Caki2 (cell line): ENCODE measurements at places on chromosomes 6 and 20. TPM values are rescaled to one million over a fixed set of nuclear protein-coding genes. Genes with fewer than 3 reads are reported as not detected.

The CPNE5 gene
- not detected in 2 replicates for total RNA-seq

The COL21A1 gene
- total RNA-seq = not detected in 2 replicates

The RBPJL gene
- not detected in 2 replicates for total RNA-seq

The TRIM31 gene
- 0.71 and 3.0 TPM in 2 replicates for total RNA-seq

The TMEM200A gene
- total RNA-seq = not detected in 2 replicates

The PRPH2 gene
- total RNA-seq = not detected in 2 replicates

The LCA5 gene
- total RNA-seq = 2.3 and 4.4 TPM in 2 replicates

The TAAR1 gene
- total RNA-seq = not detected in 2 replicates

The TMEM217 gene
- 0.74 TPM in 1 of 2 replicates, not detected in the other for total RNA-seq

The SAMD5 gene
- total RNA-seq = 6.9 and 8.6 TPM in 2 replicates

The NKAPL gene
- not detected in 2 replicates for total RNA-seq

The MCCD1 gene
- not detected in 2 replicates for total RNA-seq

The CD109 gene
- total RNA-seq = 27.7 and 32.2 TPM in 2 replicates

The SIRPB1 gene
- total RNA-seq = 2.1 and 10.4 TPM in 2 replicates

The ACAT2 gene
- 18.8 and 21.0 TPM in 2 replicates for total RNA-seq

The CLVS2 gene
- not detected in 2 replicates for total RNA-seq

The IMPG1 gene
- total RNA-seq = not detected in 2 replicates

The SAMD3 gene
- total RNA-seq = not detected in 2 replicates

The BEND6 gene
- 7.7 and 25.6 TPM in 2 replicates for total RNA-seq

The RAD21L1 gene
- 0.57 and 0.67 TPM in 2 replicates for total RNA-seq

The ULBP2 gene
- total RNA-seq = 7.1 and 8.8 TPM in 2 replicates

The POFUT1 gene
- total RNA-seq = 62.2 and 65.7 TPM in 2 replicates

The C20orf96 gene
- total RNA-seq = 2.8 and 3.3 TPM in 2 replicates

The LY6G6C gene
- total RNA-seq = not detected in 2 replicates

The LY6G6F gene
- not detected in 2 replicates for total RNA-seq

The BPIFB2 gene
- not detected in 2 replicates for total RNA-seq
